T-cell (primary cell): ENCODE measurements at places on chromosomes 11 and 22.

DNA sequence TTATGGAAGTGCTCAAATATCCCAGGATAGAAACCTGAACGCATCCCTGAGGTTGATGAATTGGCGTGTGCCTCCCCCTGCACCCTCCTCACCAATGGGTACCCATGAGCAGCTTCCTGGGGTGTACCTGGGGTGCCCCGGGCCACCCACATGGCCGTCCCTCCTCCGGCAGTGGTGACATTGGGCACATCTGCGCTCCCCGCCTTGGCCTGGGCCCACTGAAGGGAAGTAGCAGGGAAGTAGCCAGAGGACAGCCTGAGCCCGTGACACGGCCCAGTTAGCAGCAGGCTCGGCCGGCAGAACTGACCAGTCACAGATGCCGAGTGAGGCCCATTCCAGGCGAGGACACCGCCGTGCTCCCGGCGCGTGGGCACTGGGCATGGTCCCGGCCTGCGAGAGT is 16.7 kb downstream of the MRPL23 start:
- DNase-seq: no peak

DNA sequence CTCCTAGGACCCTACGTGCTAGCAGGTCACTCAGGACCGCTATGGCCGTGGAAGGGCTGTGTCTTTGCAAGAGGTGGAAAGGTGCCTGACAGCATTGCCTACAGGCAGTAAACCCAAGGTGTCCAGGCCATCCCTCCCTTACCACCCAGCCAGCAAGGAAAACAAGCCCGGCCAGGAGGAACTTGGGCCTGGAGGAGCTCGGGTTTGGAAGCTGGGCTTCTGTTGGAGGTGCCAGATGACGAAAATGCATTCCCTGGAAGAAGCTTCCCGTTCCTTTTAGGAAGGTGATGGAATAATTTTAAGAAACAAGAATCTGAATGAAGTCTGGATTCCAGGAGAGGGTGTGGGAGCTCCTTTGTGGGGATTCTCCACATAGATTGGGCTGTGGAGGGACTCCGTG is 23.6 kb downstream of the FBLN1 start:
- no peak for DNase-seq

- DNase-seq: no peak
Measured at GRCh38 chr11:27864091-27864491, 163.8 kb upstream of the BDNF start.

- no peak for DNase-seq
Measured at GRCh38 chr11:133133050-133133449, 399.3 kb downstream of the OPCML start.

DNA sequence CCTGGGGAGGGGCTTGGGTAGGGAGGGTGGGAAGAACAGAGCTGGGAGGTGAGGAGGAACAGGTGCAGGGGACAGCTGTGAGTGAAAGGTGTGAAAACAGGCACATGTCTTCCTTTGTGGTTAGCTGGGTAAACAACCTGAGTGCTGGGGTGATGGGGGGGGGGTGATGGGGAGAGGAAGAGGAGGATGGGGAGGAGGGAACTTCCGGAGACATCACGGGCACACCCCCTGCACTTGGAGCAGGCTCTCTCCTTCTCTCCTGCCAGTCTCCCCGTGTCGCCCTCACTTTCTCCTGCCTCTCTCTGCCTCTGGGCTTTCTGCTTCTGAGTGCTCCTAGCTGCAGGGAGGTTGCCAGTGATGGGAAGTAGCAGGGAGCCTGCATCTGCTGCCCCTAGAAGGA is 8.8 kb downstream of the CXCR5 start:
- DNase-seq: peak; percentile 58

GRCh38 chr11:122717264-122717867 is 61.8 kb downstream of the UBASH3B start:
- DNase-seq: no peak

DNA sequence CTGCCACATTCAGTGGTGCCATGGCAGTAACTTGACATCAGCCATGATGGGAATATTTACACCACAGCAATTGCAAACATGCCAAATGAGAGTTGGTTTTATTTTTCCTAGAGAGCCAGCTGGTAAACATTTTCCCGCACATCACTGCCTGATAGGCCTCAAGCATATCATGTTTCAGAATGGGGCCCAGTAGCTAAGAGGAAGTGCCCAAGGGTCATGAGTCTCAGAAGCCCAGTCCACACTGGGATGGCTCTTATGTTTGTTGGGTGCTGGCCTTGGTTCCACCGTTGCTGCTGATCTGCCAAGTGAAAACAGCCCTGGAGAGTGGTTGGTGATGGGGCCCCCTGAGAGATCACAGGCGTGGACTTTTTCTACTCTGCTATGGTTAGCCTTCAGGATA is 64.3 kb upstream of the NAV2 start:
- DNase-seq: no peak
